ENCODE measurements at places on chromosomes 1 and 21.

DNA sequence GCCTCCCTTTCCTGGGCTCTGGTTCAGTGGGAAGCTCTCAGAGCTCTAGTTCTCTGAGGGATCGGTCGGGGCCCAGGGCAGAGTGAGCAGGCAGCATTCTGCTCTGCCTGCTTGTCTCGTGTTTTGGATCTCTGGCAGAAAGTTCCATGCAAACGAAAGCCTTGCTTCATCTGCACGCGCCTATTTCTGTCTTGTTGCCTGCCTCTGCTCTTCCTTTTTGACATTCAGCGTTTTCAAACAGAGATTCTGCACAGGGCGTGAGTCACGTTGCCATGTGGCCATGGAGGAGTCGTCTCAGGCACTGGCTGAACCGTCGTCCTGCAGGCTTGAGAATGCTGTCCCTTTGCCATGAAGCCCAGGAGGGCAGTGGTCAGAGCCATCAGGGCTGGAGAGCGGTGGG, 20.3 kb downstream of the AJAP1 start:
- DNase-seq = no peak

- no peak for DNase-seq
These were observed 3.9 kb upstream of the EFNA1 start for GRCh38 chr1:155123801-155124200.

DNA sequence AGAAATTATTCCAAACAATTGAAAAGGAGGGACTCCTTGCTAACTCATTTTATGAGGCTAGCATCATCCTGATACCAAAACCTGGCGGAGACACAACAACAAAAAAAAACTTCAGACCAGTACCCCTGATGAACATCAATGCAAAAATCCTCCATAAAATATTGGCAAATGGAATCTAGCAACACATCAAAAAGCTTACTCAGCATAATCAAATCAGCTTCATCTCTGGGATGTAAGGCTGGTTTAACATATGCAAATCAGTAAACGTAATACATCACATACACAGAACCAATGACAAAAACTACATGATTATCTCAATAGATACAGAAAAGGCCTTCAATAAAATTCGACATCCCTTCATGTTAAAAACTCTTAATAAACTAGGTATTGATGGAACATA, 440.1 kb downstream of the NUF2 start:
- no peak for DNase-seq

DNA sequence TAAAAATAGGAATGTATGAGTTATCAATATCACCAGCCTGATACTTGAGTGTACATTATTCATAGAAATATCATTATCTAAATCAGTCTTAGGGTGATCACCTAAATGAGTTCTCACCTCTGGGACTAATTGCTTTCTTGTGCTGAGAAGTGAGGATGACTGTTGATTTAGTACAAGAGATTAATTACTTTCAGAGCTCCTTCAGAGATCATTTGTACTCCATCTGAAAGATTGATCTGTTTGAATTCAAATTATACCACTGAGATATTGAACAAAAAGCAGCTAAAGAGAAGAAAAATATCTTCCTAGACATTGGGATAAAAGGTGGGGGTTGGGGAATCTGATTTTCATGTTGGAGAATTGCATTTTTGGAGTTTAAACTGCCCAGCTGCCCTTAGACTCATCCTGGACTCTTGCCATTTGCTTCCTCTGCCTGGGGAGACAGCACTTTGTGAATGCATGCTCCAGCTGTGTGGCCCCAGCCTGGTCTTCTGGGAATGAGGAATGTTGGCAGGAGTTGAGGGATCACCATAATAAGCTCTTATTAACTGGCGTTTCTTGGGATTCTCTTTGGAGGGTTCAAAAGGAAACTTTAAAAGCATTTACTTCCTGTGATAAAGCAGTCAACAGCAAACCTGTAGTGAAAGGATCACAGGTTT, 19.7 kb upstream of the PGBD2 start:
- no peak for DNase-seq

DNA sequence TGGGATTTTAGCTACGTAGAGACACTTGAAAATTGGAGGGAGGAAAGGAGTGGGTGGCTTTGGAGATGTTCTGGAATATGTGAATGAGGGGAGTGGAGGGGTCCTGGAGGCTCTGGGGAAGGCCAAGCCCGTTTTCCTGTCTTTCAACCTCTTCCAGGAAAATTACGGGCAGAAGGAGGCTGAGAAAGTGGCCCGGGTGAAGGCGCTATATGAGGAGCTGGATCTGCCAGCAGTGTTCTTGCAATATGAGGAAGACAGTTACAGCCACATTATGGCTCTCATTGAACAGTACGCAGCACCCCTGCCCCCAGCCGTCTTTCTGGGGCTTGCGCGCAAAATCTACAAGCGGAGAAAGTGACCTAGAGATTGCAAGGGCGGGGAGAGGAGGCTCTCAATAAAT, 442 bp upstream of the RUSC1 start:
- DNase-seq = no peak

DNA sequence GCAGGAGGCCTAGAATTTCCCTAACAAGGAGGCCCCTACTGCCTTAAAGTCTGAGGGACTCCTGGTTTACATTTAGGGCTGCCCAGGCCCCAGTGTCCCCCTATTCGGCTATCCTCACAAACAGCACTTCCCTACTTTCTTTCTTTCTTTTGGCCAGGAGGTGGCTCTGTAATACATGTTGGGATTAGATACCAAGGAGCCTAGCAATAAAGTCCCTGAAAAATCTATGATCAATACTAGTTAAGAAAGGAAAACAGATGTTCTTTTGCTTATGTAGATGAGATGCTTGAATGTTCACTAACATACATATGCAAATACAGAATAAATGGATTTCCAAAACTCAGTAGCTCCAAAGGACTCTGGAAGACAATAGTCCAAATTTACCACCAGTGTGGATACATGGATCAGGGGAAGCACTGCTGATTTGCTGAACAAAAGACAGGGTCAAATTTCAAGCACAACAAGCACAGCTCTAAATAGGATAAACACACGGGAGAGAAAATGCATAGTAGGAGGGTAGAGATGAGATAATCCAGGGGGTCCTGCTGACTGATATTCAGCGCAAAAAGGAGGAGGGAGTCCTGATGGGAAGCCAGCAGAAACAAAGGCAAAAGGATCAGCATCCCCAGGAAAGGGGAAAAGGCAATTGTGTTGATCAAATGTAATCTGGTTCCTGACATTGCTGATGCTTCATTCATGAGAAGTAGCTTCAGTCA, 240.0 kb downstream of the NUF2 start:
- DNase-seq = peak; percentile 20

GRCh38 chr21:46412521-46413364, 45.9 kb upstream of the DIP2A start:
- DNase-seq = no peak

GRCh38 chr21:29504751-29505321, 206.1 kb downstream of the BACH1 start:
- DNase-seq = no peak

- no peak for DNase-seq
These were observed 87.4 kb downstream of the UBR4 start for GRCh38 chr1:19122668-19123067.

GRCh38 chr1:118660769-118661168, 327.4 kb downstream of the TBX15 start:
- DNase-seq = no peak

GRCh38 chr1:187527346-187527745, 698.6 kb downstream of the PLA2G4A start:
- DNase-seq = no peak

DNA sequence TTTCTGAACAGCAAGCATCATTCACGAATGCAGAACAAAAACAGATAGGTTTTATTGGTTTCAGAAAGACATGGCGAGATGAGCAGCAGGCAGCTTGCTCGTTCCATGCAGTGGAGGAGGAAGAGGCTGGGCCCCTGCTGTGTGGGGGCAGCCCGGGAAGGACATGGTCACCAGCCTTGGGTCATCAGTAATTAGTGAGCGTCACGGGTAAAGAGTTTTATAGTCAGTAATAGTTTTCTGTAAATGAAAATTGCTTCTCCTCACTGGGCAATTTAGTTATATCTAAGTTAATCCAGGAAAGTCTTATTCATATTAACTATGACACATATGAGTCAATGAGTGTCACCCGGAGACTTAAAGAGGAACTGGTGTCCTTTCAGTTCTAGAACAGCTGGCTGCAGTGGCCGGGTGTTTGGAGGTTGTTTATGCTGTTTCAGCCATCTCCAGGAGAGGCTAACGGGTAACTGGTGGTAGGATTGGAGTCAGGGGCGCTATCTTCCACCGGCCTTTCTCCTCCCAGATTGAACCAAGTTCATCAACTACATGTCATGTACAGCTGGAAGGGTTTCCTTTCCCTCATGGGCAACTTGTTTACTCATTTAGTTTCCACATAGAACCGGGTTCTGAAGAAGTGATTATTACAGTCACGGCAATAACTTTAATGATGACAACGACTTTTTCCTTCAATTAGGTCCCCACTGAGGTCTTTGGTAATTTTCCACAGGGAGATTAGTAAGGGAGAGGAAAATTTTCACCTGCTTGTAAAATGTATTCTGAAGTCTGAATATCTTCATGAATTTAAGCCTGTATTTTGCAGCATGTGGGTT, 34.6 kb upstream of the SLC45A1 start:
- DNase-seq = no peak

- no peak for DNase-seq
These were observed 20.2 kb upstream of the KCNAB2 start for GRCh38 chr1:6025269-6026094.

- DNase-seq = peak; percentile 68
These were observed 11.5 kb downstream of the LRRN2 start for GRCh38 chr1:204673909-204674649.

DNA sequence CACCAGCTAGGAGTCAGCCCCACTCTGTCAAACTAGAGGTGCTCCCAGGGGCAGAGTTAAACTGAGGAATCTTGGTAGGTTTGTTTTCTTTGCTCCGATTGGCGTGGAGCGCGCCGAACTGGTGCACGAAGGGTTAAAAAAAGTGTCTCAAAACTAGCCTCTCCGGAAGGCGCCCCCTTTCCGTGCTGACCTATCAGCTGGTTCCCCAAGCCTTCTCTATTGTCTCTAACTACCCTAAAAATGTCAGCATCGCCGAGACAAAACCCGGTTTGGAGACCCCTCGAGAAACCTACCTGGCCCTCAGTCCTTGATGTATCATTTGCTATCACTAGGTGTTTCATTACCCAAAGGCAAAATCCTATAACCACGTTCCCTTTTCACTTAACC, 2.2 kb downstream of the TGFB2 start:
- DNase-seq = no peak

DNA sequence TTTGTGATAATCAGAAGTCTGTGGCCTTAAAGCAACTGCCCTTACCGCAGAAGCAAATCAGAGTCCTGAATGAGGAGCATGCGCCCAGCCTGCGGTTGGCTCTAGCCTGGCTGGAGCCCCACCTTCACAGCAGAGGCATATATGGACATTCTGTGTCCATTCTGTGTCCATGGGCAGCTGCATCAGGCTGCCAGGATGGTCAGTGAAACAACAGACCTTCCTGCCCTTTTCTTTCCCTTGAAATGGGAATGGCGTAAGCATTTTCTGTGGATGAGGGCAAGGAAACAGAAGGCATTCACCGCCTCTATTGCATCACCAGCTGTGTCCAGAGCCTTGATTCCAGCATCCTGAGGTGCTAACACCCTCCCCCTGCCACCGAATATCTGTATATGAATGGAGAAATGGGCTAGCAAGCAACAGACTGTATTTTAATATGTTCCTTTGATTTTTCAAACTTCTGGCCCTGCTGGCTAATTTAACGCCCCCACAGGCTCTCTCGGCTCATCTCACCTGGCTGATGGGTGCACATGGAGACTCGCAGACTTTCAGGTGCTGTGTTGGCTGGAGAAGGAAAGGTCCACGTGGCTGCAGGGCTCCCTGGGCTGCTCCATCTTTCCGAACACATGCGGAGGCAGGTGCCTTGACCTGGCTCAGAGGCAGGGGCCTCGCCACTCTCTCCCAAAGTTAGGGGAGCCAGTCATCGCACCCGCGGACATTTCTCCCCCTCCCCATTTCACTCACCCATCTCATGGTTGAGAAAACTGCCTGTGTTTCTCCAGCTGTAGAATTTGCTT, 159.2 kb downstream of the GALNT2 start:
- DNase-seq = no peak

DNA sequence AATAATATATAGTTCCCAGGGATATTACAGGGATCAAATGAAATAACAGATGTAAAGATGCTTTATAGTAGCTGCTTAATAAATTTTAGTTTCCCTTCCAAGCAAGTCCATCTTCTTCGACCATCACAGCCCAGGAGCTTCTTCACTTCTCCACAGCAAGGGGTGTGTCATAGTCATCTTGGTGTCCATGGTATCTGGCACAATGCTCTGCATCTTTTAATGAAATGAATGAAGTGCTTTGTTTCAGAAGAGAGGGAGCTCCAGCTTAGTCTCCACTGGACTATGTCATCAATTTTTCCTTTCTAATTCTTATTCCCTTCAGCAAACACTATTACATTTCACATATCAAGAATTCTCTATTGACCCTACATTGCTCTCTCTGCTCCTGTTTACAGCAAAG, 4.9 kb upstream of the MACF1 start:
- DNase-seq = no peak

GRCh38 chr1:206143537-206144172, 26.5 kb upstream of the AVPR1B start:
- no peak for DNase-seq

DNA sequence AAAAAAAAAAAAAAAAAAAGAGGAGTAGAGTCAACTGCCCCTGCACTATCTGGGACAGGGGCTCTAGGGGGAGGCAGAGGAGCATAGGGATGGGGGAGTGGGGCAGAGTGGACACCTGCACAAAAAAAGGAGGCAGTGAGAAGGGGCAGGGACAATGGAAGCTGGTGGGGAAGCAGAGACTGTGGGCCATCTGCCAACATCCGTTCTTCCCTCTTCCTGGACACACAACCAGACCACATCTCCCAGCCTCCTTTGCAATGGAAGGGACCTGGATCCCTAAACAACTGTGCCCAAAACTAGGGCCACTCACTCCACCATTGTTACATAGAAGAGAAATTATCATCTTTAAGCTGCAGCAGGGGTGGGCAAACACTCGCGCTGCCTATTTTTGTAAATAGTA, 38.4 kb downstream of the NEK2 start:
- DNase-seq = no peak

DNA sequence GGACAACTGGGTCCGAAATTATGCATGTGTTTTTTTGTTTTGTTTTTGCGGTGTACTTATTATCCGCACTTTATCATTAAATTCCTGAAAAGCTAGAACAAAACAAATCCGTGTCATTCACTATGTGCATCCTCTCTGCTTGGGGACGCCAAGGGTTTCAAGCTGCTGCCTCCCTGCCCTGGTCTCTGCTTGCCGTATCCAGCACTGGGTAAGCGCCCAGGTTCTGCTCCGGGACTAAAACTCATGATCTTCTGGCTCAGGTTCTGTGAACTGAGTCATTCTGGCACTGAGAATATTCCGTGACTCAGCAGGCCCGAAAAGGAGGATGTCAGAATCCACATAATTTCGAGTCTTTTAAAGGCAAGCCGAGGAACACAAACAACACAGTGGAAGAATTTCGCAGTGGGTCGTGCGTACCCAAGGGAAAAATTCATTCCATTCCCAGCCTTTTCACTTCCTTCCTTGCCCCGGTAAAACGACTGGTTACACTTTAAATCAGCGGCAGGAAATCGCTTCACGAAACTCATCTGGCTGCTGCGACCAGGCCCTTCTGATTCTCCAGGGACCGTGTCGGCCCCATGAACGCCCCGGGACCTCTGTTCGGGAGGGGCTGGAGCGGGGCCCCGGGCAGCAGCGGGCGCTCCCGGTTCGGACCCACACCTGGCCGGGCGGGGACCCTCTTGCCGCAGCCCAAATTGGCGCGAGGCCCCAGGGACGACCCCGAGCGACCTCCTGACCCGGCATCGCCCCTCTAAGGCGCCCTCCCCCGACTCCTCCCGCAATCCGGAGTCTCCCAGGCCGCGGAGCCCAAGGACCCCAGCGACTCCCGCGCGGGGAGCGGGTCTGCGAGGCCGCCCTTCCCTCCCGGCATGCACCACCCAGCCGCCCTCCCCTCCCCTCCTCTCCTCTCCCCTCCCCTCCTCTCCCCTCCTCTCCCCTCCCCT, 746 bp upstream of the LAMC1 start:
- peak; percentile 43 for DNase-seq
